A673 (cell line): ENCODE measurements at places on chromosomes 2 and 18. TPM values are rescaled to one million over a fixed set of nuclear protein-coding genes. Genes with fewer than 3 reads are reported as not detected.

DNA sequence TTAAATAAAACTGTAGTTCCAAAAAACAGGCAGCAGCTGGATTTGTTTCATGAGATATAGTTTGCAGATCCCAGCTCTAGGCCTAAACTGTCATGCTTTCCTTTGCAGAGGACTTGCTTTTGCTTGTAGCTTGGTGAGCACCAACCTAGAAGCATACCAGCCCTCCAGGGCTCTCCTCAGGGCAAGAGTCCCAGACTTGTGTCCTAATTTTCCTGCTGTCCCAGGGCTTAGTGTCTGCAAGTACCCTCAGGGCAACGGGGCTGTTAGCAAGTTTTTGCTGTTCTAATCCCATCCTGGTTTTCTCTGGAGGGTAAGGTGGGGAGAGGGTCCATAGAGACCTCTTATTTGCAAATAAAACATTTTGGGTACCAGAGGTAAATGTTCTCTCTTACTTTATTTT is 59.5 kb downstream of the TMEM17 start:
- peaks cover 4% of the 10 kb centered on the region for H3K27me3 ChIP-seq
- no peak for DNase-seq
- no peak overlapping the region for H3K4me3 ChIP-seq
- no peaks in the 10 kb centered on the region for H3K36me3 ChIP-seq
- H3K4me1 ChIP-seq: no peaks in the 10 kb centered on the region

DNA sequence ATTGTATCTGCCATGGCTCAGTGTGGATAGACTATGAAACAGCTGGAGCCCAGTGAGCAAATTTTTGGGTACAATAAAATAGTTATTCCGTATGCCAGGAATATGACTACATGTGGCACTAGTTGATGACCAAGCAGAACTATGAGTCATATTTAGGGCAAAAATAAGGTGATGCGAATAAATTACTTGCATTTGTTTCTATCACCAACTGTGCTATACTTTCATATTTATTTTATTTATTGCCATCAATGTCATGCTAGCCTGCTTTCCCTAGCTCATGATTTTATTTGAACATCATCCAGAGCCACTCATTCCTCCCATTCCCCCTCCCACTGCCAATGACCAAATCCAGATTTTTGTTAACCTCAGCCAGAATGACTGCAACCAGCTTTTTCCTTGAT is 13.3 kb upstream of the FAP start:
- DNase-seq: no peak
- no peak overlapping the region for H3K4me3 ChIP-seq
- H3K4me1 ChIP-seq: peaks cover 11% of the 10 kb centered on the region
- H3K36me3 ChIP-seq: no peaks in the 10 kb centered on the region

DNA sequence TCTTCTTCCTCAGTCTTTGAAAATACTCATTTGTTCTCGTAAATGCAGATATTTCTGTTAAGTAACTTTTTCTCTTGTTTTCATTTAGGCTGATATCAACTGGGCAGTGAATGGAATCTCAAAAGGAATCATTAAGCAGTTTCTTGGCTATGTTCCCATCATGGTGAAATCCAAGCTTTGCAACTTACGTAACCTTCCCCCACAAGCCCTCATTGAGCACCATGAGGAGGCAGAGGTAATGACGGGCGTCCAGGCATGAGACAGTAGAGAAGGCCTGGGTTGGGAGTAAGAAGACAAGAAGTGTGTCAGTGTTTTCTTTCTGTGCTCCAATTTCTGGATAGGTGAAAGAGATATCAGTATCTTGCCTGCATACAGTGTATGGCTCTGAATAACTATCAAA is 5.1 kb downstream of the POLR1B start:
- DNase-seq: peak; percentile 84
- H3K27ac ChIP-seq: peak overlapping the region; percentile 28
- H3K4me1 ChIP-seq: peaks cover 10% of the 10 kb centered on the region
- no peak overlapping the region for H3K4me3 ChIP-seq
- no peaks in the 10 kb centered on the region for H3K27me3 ChIP-seq
- H3K36me3 ChIP-seq: peaks cover 52% of the 10 kb centered on the region

GRCh38 chr18:26655525-26656430 is 107.4 kb upstream of the KCTD1 start:
- H3K27ac ChIP-seq: no peak overlapping the region
- DNase-seq: peak; percentile 13
- H3K27me3 ChIP-seq: peaks cover 93% of the 10 kb centered on the region
- peak overlapping the region; percentile 39 for H3K4me3 ChIP-seq

DNA sequence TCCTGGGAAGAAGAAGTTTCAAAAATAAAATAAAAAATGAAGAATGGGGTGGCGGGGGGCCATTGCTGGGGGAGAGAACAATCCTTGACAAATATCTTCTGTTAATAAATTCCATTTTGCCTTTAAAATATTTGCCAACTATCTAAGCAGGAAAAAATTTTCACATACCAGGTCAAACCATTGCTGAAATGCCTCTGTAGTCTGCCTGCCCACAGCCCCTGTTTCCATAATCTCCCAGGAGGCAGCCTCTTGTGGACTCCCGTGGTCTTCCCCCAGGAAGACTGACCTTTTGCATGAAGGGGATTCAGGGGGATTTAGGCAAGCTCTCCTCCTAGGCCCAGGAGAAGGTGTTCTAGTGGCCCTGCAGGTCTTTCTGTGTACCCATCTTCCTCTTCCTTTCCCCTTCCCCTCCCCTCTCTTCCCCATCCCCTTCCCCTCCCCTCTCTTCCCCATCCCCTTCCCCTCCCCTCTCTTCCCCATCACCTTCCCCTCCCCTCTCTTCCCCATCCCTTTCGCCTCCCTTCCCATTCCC is 61.0 kb downstream of the RPL37A start:
- DNase-seq: no peak
- no peaks in the 10 kb centered on the region for H3K36me3 ChIP-seq

DNA sequence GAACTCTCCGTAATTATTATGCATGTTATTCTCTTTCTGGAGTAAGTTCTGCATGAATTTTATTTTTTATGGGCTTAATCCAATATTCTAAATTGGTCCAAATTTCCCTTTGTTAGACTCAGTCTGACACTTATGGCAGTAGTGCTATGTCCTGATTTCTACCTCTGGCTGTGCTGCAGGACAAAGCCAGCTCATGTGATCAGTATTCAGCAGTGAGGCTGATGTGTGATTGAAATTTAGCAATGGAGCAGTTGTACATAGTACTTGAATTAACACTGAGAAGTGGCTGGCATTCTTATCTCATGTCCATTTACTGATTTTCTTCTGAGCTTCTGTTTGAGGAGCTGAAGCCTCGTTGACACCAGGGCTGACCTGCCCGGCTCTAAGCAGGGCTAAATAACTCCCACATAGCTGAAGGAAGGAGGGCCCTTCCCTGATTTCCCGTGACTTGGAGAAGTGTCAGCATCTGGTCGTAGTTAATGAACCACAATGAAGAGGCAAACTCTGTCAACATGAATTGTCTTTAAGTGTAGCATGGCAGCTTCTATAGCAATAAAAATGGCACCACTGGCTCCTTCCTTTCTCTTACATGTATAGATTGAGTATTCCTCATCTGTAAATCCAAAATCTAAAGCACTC is 159.0 kb upstream of the RASGRP3 start:
- no peak overlapping the region for H3K4me3 ChIP-seq
- H3K4me1 ChIP-seq: peaks cover 10% of the 10 kb centered on the region
- H3K36me3 ChIP-seq: no peaks in the 10 kb centered on the region
- no peak overlapping the region for H3K27ac ChIP-seq
- H3K27me3 ChIP-seq: no peaks in the 10 kb centered on the region

DNA sequence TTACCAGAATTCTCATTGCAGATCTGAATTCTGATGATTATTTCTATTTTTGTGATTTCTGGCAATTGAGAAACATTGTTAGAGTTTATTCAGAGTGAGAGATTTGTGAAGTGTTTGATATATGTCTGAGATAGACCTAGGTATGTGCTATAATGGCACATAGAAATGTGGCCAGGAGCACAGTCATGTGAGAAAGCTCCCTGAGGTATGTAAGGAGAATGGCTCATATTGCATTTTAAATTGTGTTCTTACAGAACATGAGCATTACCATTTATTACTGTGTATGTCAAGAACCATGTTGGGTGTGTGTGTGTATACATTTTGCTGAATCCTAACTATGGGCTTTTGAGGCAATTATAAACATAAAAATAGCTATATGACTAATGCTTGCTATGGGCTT is 101.2 kb downstream of the RAPGEF4 start:
- H3K4me1 ChIP-seq: no peaks in the 10 kb centered on the region
- no peak overlapping the region for H3K27ac ChIP-seq
- no peak overlapping the region for H3K4me3 ChIP-seq
- H3K27me3 ChIP-seq: peaks cover 14% of the 10 kb centered on the region
- H3K36me3 ChIP-seq: no peaks in the 10 kb centered on the region

DNA sequence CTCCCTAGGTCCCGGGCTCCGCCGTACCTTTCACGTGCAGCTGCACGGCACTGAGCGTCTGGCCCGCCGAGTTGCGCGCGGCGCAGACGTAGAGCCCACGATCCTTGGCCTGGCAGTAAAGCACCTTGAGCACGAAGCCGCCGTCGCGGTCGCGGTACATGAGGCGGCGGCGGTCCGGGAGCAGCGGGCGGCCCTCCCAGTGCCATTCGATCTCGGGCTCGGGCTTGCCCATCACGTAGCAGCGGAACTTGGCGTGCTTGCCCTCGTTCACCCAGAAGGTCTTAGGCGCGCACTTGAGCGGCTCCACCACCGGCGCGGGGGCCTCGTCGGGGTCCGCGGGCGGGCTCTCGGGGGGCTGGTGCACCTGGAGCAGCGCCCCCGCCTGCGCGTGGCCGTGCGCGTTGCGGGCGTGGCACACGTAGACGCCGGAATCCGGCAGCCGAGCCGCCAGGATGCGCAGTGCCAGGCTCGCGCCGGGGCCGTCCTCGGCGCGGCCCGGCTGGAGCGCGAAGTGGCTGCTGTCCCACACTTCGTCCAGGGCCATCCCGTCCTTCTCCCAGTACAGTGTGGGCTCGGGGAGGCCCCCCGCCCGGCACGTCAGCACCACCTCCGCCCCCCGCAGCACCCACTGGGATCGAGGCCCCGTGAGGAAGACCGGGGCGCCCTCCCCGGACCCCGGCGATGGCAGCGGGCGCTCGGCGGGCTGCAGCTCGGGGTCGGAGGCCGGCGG is 980 bp downstream of the OBSL1 start:
- DNase-seq: no peak
- H3K4me1 ChIP-seq: peaks cover 14% of the 10 kb centered on the region
- peak overlapping the region; percentile 77 for H3K27ac ChIP-seq
- no peaks in the 10 kb centered on the region for H3K36me3 ChIP-seq

GRCh38 chr2:128782411-128783192 is 463.9 kb upstream of the HS6ST1 start:
- peaks cover 7% of the 10 kb centered on the region for H3K27me3 ChIP-seq
- H3K4me3 ChIP-seq: no peak overlapping the region
- H3K36me3 ChIP-seq: no peaks in the 10 kb centered on the region
- H3K27ac ChIP-seq: no peak overlapping the region

GRCh38 chr18:35463827-35464226 is 33.9 kb downstream of the INO80C start:
- no peak overlapping the region for H3K27ac ChIP-seq
- no peaks in the 10 kb centered on the region for H3K27me3 ChIP-seq
- H3K4me1 ChIP-seq: no peaks in the 10 kb centered on the region
- no peak for DNase-seq
- no peaks in the 10 kb centered on the region for H3K36me3 ChIP-seq
- H3K4me3 ChIP-seq: no peak overlapping the region

- H3K4me3 ChIP-seq: no peak overlapping the region
- H3K4me1 ChIP-seq: no peaks in the 10 kb centered on the region
- DNase-seq: no peak
- no peaks in the 10 kb centered on the region for H3K27me3 ChIP-seq
- H3K36me3 ChIP-seq: no peaks in the 10 kb centered on the region
Measured at GRCh38 chr2:182266909-182267308, 159.9 kb downstream of the PDE1A start.

- H3K4me1 ChIP-seq: no peaks in the 10 kb centered on the region
- H3K27me3 ChIP-seq: no peaks in the 10 kb centered on the region
- no peak for DNase-seq
- H3K4me3 ChIP-seq: no peak overlapping the region
- no peaks in the 10 kb centered on the region for H3K36me3 ChIP-seq
- no peak overlapping the region for H3K27ac ChIP-seq
Measured at GRCh38 chr2:235734688-235735231, 240.9 kb downstream of the AGAP1 start.

- no peak overlapping the region for H3K27ac ChIP-seq
- H3K4me1 ChIP-seq: no peaks in the 10 kb centered on the region
- H3K27me3 ChIP-seq: no peaks in the 10 kb centered on the region
Measured at GRCh38 chr2:73457982-73458381, 72.3 kb downstream of the ALMS1 start.

DNA sequence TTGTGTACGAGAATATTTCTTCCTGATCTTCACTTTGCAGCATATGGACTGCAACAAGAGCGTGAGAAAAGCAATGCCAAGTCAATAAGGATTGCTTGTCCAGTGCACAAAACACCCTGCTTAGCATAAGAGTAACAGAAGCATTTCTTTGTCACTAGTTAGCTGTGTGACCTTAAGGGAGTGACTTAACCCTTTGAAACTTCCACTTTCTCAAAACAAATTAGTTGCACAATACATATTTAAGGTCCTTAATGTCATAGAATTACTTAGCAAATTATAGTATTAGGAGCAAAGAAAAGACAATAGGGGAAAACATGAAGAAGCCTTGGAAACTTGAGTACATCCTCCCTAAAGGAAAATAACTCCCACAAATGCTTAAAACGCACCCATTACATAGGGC is 230.1 kb downstream of the RNF152 start:
- H3K4me1 ChIP-seq: no peaks in the 10 kb centered on the region
- no peaks in the 10 kb centered on the region for H3K27me3 ChIP-seq
- H3K4me3 ChIP-seq: no peak overlapping the region
- no peak overlapping the region for H3K27ac ChIP-seq
- no peak for DNase-seq

GRCh38 chr2:39464864-39465263 is 27.8 kb upstream of the MAP4K3 start:
- no peaks in the 10 kb centered on the region for H3K4me1 ChIP-seq
- DNase-seq: peak; percentile 33
- no peak overlapping the region for H3K27ac ChIP-seq
- H3K27me3 ChIP-seq: no peaks in the 10 kb centered on the region

Gene GYPC
- total RNA-seq: 0.75 TPM in 1 of 2 replicates, not detected in the other

Gene SDC1
- total RNA-seq: 1.4 and 2.9 TPM in 2 replicates

Gene PRSS56
- total RNA-seq: not detected in 2 replicates

Gene TGFBRAP1
- total RNA-seq: 22.8 and 24.8 TPM in 2 replicates

Gene CHRNA1
- total RNA-seq: not detected in 2 replicates

Gene FLACC1
- total RNA-seq: 2.2 and 2.4 TPM in 2 replicates

Gene DNER
- 8.4 and 9.2 TPM in 2 replicates for total RNA-seq

Gene SALL3
- not detected in 2 replicates for total RNA-seq

Gene ELOA2
- not detected in 2 replicates for total RNA-seq

Gene SFTPB
- not detected in 2 replicates for total RNA-seq

Gene ST6GAL2
- total RNA-seq: 0.56 and 0.66 TPM in 2 replicates
